ENCODE measurements at places on chromosomes 4 and X.

DNA sequence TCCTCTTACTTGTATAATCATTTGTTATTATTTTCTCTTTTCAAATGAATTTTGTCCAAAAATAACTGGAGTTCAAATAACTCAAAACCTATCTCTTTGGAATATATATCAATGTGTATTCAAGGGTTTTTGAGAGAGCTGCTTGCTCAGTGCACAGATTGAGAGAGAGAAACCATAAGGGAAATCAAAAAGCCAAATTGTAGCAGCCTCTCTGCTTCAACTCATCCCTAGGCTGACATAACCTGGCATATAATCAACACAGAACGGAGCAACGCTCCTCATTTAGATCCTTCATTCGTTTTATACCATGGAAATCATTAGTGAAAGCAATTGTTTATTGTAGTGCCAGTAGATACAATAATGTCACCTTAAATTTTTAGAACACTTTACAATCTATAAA, 1.8 kb upstream of the GPM6A start:
- DNase-seq = no peak

GRCh38 chr4:102823897-102824296, 3.5 kb downstream of the UBE2D3 start:
- DNase-seq = no peak

DNA sequence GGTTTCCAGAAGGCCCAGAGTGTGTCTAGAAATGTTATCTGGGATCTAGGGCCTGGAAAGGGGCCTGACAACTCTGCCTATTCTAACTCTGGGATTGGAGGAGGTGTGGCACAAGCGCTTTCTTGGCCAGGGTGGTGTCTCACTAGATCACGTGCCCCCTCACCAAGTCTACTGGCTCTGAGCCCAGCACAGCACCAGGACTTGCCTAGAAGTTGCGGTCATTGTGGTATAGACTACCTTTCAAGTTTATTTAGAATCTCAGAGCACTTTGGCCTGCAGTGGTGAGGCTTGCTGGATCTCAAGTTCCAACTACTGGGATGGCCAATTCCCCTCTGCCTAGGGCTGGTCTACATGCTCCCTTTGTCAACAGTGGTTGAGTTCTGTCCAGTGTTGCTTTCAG, 223.3 kb upstream of the MAGEB2 start:
- DNase-seq = no peak

DNA sequence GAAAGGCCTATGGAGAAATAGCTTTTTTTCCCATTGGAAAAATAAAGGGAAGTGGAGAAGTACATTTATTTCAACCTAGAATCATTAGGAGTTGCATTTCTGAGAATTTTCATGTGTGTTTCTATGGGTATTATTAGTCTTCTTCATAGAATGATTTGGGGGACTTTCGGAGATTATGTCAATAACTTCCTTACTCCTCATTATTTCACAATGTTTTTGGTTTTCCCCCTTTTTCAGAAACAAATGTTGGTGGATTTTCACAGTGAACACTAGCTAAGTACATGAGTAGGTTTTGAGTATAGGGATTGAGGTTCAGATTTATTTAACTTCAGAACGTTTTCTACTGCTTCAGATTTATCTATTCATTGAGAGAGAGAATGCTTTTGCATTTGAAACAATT, 54.0 kb downstream of the SH3BGRL start:
- no peak for DNase-seq

GRCh38 chrX:133992882-133993281, 7.5 kb upstream of the GPC3 start:
- DNase-seq = no peak

- no peak for DNase-seq
Measured at GRCh38 chrX:118216087-118216486, 99.5 kb upstream of the KLHL13 start.

GRCh38 chr4:136203199-136203598, 1329.1 kb downstream of the PCDH18 start:
- DNase-seq = no peak

GRCh38 chr4:140672416-140672815, 83.8 kb downstream of the TBC1D9 start:
- no peak for DNase-seq

- DNase-seq = peak; percentile 41
Measured at GRCh38 chr4:153151535-153152455, 52.4 kb upstream of the TRIM2 start.

DNA sequence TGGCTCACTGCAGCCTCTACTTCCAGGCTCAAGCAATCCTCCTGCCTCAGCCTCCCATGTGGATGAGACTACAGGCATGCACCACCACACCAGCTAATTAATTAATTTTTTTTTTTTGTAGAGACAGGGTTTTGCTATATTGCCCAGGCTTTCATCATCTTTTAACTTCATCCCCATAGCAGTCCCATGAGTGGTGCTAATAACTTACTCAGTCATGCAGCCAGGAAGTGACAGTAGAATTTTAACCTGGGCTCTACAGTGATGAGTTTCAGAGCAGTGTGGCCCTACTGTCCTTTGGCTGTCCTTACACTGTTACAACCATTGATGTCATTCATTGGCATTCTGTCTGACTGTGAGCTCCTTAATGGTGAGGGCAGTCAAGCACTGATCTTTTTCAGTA, 3.9 kb upstream of the OCIAD2 start:
- DNase-seq = no peak

DNA sequence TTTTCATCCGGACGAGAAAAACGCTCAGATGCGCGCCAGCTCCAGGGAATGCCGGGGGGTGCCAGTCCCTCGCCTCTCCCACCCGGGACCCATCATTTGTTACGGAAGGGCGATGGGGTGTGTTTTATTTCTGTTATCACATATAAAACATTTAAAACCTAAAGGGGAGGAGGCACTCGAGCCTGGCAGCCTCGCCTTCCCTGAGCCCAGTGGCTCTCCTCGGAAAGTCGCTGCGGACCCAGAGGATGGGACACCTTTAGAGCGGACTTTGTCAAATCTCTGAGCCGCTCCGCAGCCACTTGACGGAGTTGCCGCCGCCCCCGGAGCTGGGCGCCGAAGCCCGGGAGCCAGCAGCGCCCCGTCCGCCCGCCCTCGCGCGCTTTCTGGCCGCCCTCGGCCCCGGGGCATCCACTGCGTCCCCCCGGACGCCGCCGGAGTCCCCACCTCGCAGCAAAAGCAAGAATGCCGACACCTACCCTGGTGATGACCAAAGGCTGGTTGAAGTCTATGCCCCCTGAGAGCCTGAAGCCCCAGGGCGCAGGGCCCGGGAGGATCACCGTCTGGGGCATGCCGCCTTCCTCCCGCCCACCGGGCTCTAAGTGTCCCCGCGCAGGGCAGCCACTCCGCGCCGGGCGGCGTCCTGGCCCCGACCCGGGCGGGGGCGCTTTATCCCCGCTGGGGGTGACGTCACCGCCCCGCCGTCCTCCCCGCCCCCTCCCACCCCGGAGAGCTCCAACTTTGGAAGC, at the start of gene PDLIM3:
TSS of gene PDLIM3 (minus strand) at position 642 of the 746 bp plus-strand sequence. CDS start at position 569, 73 bp downstream.
- peak; percentile 21 for DNase-seq

DNA sequence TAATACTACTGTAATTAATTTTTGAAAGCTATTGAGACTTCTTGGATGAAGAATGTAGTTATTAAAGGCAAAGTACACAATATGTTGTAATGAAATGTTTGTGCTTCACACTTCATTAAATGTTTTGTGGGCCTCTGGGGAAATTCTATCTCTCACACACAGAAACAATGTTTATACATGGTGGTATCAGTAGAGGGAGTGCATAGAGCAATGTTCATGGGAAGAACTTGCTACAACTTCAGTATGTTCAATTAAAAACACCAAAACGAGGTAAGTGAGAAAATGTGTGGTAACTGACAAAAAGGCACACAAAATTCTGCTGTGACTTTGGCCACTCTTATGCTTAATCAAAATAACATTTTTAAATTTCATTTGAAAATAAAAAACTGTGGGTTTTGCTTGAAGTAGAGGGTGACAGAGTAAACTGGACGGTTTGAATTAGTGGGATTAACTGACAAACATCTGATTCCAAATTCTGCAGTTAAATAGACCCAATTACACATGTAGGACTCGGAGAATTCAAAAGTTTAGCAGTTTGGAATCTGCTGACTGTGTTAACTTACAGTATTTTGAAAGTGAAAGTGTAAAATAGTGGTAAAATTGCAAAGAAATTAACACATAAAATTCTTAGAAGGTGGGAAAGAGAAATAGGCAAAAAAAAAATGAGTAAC, 111.4 kb upstream of the TTC29 start:
- DNase-seq = no peak

DNA sequence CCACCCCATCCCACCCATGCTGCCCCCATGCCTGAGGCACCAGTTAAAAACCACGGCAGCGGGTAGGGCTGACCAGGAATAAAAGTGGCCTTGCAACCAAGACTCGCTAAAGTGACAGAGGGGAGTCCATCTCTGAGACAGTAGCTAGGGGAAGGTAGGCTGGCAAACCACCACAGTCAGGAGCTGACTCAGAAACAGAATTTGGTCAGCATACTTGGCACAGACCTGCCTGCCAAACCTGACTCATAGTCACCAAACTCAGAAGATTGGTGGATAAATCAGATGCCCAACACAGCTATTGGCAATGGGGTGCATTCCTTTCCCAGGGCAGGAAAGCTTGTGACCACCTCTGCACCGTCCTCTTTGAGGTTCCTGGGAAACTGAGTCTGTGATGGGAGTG, 193.8 kb downstream of the BCOR start:
- peak; percentile 50 for DNase-seq

DNA sequence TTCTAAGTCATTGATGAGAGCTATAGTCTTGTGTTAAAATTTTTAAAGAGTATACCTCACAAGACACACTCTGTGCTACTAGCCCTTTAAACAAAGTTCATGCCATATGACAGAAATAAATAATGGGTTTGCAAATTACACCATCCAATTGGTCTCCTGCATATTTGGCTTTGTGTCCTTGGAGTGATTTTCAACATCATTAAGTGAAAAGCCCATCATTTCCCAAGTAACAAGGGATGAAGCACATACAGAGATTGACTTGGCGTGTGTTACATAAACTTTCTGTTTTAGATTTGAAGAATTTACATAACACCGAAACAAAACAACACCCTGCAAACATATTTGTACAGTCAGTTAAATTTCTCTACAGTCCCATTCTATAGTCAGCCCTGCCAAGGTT, 216.9 kb upstream of the NEIL3 start:
- DNase-seq = no peak

GRCh38 chrX:81278616-81279015, 76.7 kb downstream of the SH3BGRL start:
- no peak for DNase-seq

DNA sequence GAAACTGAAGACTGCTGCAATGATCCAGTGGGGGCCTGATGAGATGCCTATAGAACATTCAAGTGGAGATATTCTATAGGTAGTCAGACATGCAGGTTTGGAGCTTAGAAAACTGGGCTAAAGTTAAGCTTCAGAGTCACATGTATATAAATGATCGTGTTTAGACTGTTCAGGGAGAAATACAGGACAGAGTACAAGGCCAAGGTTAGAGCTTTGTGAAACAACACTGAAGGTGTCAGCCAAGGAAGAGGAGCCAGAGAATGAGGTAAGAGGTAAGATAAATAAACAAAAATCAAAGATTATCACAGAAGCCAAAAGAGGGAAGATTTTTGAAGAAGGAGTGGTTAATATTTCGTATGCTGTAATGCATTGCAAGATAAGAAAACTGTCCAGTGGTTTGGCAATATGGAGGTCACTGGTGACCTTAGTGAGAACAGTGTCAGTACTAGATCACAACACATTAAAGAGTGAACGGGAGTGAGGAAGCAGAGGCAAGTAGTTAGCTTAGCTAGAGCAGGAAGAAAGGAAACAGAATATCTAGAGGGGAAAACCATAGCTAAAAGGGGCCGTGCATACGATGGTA, 58.0 kb upstream of the KLHL13 start:
- no peak for DNase-seq

GRCh38 chr4:38787693-38788092, 4.9 kb upstream of the TLR10 start:
- DNase-seq = no peak

GRCh38 chr4:84276752-84277151, 222.3 kb downstream of the NKX6-1 start:
- no peak for DNase-seq

- peak; percentile 41 for DNase-seq
Measured at GRCh38 chrX:46572340-46572936, 1.1 kb upstream of the CHST7 start.

DNA sequence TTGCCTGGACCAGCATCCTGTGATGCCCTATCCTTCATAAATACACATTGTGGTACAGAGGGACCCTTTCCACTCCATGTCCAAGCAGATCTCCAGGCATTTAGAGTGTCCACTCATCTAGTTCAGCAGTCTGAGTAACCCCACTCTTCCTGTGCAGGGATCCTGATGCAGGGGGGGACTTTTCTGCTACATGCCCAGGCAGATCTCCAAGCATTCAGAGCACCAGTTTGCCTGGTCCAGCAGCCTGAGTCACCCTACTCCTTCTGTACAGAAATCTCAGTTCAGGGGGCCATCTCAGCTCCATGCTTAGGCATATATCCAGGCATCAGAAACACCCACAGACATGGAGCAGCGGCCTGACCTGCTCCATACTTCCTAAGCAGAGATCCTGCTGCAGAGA, 1089.8 kb downstream of the FAT4 start:
- no peak for DNase-seq

GRCh38 chr4:105210916-105211315, 64.2 kb downstream of the TET2 start:
- DNase-seq = no peak

DNA sequence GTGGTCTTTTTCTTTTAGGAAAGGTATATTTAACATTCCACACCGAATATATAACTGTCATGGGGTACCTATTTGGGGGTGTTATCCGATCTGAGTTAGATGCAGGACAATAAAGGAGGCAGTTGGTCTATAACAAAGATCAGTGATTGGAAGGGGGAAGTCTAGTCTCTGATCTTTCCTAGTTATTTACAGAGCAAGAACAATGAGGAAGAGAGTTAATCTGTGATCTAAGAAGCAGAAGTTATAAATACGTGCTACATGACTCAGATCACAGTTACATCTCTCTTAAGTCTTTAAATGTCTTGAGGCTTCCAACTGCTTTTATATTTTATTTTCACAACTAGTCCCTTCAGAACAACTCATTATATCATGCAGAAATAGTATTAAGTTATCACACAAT, 33.2 kb upstream of the ARMCX4 start:
- DNase-seq = no peak

DNA sequence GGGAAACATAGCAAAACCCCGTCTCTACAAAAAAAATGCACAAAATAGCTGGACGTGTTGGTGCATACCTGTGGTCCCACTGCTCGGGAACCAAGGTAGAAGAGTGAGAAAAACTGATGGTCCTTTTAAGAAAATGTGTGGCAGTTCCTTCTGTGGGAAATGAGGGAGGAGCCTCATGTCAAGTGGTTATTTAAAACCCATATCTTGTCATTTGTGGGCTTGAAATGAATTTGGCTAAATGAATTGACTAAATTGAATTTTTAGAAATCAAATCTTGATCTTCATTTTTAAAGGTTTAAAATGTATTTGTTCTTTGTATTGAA, 16.2 kb upstream of the LAMP2 start:
- DNase-seq = no peak

- no peak for DNase-seq
Measured at GRCh38 chrX:12986164-12986779, 11.4 kb downstream of the TMSB4X start.
